ENCODE measurements at places on chromosomes 3 and 15.

- DNase-seq = no peak
Observed at GRCh38 chr15:29682781-29683180, 139.5 kb downstream of the TJP1 start.

DNA sequence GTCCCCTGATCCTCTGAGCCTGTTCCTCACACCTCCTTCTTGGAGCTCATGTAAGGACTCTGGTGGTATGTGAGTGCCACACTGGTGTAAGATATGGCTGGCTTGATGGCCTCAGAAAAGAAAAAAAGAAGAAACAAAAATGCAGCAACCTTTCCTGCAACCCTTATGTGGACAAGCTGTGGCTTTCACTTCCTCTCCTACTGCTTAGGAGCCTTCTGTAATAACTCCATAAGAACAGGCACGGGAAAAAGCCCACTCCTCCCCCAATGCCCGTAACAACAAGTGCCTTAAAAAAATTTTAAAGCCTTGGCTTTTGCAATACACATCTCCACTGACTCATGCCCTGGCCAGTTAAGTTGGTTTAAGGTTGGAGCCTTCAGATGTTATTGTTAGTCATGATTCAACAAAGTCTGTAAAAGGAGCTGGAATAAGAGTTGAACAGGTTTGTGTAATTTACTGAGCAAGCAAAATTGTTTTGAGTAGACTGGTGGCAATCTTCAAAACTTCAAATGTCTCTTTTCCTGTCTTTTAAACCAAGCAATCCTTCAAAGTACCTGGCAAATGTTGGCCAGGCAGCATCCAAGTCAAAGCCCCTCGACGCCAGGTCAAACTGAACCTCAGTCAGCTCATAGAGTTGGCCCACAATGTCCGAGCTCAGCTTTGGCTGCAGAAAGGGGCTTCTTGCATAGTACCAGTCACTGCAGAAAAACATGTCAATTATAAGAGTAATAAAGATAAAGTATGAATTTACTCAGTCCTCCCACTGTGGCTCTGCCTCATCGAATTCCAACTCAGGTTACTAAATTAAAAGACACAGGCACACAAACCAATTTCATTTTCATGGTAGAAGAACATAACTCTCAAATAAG lies 22.9 kb downstream of the FYCO1 start:
- DNase-seq = no peak

GRCh38 chr3:23431764-23432163 lies 228.6 kb downstream of the UBE2E2 start:
- no peak for DNase-seq

DNA sequence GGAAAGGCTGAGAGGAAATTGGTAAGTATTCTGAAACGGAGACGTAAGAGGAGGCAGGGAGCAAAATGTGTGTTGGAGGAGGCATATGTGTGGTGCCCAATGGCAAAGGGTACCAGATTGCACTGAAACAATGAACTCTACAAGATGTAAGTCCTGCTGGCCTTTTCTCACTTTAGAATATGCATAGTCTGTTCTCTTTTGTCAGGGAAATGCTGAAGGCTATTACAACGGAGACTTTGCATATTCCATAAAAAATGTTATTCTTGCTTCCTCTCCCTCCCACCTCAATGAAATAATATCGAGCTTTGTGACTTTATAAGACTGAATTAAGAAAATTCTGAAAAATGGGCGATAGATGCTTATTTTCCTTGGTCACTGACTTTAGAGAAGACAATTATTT lies 85.9 kb downstream of the PEX5L start:
- DNase-seq = no peak

DNA sequence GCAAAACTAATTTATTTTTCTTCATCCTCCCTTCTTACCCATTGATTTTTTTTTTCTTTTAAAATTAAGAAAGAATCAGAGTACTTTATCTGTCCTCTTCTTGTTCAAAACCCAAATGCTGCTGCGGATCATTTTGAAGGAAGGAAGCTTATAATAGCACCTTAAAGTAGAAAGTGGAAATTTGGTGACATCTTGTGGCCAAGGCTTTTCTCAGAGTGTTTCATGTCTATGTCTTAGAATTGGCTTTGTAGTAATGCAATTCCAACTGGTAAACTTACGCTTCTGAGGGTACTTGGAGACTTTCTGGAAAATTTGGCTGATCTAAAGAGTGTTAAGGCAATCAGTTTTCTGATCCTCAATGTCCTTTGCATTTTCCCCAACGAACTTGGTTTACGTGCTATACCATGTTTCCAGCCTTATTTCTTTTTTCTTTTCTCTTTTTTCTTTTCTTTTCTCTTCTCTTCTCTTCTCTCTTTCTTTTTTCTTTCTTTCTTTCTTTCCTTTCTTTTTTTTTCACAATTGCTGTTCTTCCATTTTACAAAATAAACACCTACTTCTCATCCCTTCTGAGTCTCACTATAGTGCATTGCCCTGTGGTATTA lies 30.7 kb downstream of the C3orf38 start:
- DNase-seq = no peak
